ENCODE measurements at places on chromosomes 2 and 18.

GRCh38 chr2:238346544-238346943 is 26.2 kb downstream of the TRAF3IP1 start:
- no peak for DNase-seq

DNA sequence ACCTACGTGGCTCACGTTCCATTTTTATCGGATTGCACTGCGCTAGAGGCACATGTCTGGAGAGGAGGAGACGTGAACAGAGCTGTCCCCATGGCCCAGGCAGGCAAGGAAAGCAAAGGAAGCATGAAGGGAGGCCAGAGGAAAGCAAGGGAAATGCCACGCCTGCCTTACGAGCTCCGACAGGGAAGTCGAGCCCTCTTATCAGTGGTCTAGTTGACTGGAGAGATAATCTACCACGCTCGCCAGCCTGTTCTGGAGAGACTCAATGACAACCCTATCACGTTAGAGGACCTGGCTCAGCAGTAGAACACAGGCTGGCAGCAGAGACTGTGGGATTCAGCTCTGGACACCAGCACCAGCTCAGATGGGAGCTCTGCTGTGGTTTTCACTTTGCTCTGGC is 202.6 kb upstream of the ID2 start:
- no peak for DNase-seq

DNA sequence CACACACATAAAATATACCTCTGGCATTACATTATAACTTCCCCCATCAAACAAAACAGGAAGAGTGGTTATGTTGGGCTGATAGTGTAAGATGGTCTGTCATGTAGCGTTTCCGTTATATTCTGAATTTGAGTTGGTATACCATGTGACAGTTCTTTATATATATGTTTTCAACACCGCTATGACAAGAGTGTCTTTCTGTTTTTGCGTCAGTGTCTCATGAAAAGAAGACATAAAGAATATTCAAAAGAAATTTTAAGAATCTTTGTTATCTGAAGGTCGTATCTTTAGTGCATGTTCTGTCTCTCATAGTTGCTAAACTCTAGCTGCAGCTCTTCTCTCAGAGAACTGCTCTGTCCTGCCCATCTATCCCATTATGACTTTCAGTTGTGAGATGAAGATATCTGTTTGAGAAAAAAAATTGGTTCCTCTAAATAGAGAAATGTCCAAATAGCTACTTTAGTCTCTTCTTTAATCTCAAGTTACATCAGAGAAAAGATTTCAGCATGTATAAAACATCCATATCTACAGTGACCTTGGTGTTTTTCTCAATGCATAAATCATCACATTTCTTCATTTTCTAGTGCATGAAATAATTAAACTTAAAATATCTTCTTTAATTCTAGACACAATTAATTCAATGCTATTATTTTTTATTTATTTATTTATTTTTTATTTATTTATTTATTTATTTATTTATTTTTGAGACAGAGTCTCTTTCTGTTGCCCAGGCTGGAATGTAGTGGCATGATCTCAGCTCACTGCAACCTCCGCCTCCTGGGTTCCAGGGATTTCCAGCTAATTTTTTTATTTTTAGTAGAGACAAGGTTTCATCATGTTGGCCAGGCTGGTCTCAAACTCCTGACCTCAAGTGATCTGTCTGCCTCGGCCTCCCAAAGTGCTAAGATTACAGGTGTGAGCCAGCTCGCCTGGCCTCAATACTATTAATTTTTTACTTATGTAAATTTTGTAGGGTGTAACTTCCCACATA is 24.3 kb upstream of the PSME4 start:
- DNase-seq = no peak

DNA sequence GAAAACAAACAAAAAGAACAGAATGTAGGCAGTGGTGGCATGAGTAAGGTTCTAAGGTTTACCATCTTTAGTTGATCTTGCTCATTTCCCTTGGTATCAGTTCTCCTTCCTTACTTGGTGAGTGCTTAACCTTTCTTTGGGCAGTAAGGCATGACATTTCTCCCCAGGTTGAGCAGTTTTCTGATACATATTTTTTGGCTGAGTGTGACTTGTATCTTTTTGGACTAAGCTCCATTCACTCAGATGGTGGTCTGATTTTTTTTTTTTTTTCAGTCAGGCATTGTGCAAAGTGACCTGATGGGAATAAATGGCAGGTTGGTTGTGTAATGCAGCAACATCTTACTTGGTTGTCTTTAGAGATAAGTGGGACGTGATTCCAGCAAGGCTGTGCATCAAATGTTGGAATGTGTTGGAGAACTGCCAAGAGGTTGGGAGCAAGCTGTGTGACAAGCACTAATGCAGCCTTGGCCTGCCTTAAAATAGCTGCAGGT is 15.1 kb downstream of the SPTBN1 start:
- no peak for DNase-seq

GRCh38 chr2:72548081-72548764 is 277.6 kb downstream of the EXOC6B start:
- DNase-seq = no peak

DNA sequence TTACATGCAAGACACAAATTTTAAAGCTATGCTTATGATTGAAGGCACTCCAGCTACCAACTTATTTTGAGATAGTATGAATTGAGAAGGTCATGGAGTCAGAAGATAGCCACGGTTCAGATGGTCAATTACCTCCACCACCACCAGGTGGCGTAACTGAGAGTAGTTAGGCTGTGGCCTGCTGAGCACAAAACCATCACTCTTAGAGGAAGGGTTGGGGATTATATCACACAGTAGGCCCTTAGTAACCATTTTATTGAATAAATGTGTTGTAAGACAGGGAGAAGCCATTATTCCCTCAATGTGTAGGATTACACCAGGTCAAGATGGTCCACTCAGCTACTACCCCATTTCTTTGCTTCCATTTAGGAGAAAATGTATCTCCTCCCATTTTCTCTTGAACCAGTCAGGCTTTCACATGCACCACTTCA is 18.8 kb downstream of the KLHL41 start:
- peak; percentile 60 for DNase-seq

DNA sequence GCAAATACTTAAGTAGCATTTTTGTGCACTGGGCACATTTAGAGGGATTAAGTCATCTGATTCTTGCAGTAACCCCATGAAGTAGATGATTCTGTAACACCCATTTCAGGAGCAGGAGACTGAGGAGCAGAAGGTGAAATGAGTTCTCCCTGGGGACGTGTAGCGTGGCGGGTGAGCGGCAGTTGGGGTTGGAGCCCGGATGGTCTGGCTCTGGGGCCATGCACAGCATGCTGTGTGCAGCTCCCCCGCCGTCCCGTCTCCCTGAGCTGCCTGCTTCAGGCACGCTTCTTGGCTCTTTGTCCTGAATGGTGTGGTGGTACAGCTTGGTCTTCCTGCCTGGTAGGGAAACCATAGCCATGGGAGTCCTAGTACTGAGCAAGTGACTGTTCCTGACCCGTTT is 32.4 kb downstream of the INPP4A start:
- no peak for DNase-seq

DNA sequence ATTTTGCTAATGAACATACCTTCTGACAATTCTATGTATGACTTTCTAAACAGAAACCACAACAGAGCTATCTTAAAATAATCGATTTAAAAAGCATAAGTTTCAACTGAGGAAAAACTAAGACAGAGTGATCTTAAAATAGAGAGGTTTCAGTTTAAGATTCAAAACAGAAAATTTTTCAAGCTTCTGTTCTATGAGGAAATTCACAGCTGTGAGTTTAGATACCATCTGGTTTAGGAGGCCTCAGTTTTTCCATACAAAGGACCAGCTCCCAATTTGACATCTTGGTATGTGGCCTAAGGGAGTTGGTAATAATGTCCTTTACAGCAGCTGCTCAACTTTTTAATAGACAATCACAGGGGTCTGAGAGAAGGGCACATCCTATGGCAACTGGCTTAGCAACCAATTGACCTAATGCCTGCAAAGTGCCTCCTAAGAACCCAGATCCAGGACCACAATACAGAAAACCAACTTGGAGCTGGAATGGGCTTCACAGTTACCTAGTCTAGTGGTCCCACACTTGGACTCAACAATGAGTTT is 39.7 kb downstream of the MDH1 start:
- DNase-seq = no peak

GRCh38 chr2:230829959-230830358 is 34.8 kb upstream of the ITM2C start:
- no peak for DNase-seq

DNA sequence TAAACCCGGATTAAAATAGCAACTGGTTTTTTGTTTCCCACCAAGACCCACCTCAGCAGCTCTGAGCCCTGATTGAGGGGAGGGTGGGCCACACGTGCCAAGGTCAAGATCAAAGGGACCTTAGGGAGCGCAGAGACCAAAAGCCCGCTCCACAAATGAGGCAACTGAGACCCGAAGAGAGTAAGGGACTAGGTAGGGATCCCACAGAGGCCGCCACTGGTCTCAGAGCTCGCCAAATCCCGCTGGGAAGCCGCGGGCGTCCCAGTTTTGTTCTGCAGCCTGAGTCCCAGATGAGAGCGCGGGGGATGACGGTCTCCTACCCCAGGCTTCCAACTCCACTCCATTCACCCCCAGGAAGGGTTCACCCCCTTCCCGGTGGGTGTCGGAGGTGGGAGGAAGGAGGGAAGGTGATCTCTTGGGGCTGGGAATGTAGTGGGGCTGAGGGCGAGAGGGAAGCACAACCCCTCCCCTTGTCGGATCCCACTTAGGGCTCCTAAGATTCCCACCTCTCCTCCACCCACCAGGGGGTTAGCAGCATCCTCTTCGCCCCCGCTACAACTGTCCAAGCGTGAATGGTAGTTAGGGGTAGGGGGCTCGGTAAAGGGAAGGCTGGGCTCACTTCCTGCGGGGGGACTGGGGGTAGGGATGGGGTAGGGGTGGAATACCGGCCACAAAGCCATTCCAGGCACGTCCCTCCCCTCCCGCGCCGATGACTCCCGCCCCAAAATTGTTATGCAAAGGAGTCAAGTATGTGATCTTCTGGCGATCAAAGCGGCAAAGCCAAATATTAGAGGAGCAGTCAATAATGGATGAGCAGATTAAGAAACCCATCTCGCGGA is 7.3 kb upstream of the EN1 start:
- no peak for DNase-seq
